ENCODE measurements at places on chromosomes 6 and 20. TPM values are rescaled to one million over a fixed set of nuclear protein-coding genes. Genes with fewer than 3 reads are reported as not detected.

The TAB2 gene
- total RNA-seq, result 35.7 TPM

The SLC16A10 gene
- 2.6 TPM for total RNA-seq

The ZNF391 gene
- total RNA-seq, result 3.7 TPM

The WFDC12 gene
- total RNA-seq, result not detected

DNA sequence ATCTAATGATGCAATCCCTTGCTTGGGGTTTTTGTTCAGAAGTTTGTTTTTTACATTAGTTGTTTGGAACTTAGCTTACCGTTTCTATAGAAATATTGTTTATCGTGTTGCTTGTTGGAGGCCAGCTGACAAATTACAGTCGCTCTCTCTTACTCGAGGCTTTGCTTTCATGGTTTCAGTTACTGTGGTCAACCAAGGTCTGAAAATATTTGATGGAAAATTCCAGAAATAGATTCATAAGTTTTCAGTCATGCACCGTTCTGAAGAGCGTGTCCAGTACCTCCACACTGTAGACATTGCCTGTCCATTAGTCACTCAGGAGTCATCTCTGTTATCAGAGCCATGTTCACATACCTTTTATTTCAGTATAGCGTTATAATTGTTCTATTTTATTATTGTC, 47.9 kb downstream of the DEK start:
- H3K27me3 ChIP-seq, result no peaks in the 10 kb centered on the region
- no peak overlapping the region for H3K27ac ChIP-seq
- H3K4me3 ChIP-seq, result no peak overlapping the region
- peaks cover 14% of the 10 kb centered on the region for H3K36me3 ChIP-seq
- H3K4me1 ChIP-seq, result peaks cover 9% of the 10 kb centered on the region
- DNase-seq, result no peak

GRCh38 chr6:131858765-131859415, 51.1 kb downstream of the ENPP1 start:
- H3K27ac ChIP-seq, result no peak overlapping the region
- H3K4me1 ChIP-seq, result peaks cover 35% of the 10 kb centered on the region
- no peak for DNase-seq
- H3K4me3 ChIP-seq, result no peak overlapping the region

- no peak overlapping the region for H3K4me3 ChIP-seq
- H3K36me3 ChIP-seq, result no peaks in the 10 kb centered on the region
- H3K27ac ChIP-seq, result no peak overlapping the region
- DNase-seq, result peak; percentile 55
These were observed 528.9 kb downstream of the MAFB start for GRCh38 chr20:40160097-40160550.

DNA sequence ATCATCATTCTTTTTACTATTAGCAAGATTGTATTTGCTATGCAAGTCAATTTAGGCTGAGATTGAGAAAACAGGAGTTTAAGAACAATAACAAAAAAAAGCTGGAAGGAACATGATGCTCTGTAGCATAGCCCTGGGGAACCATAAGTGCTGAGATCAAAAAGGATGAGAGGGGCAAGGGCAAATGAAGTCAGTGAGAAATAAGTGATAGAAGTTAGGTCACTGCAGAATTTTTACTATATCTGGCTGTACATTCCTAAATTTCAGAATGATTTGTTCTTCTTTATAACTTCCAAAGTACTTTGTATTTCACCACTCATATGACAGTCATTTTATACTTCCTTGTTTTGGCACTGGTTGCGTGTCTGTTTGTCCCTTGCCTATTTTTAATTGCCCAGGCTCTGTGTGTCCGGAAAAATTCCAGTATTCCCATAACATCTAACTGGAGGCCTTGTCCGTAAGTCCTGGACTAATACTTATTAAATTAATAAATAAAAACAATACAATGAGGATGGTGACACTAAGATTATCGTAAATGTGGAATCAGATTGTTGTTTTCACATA, 444.7 kb downstream of the TENT5A start:
- H3K4me3 ChIP-seq, result no peak overlapping the region
- no peak overlapping the region for H3K27ac ChIP-seq
- H3K27me3 ChIP-seq, result no peaks in the 10 kb centered on the region

- H3K27me3 ChIP-seq, result no peaks in the 10 kb centered on the region
- H3K4me3 ChIP-seq, result peak within 1 kb of the TSS; percentile 77
- peaks cover 2% of the 10 kb centered on the region for H3K4me1 ChIP-seq
- peak within 1 kb of the TSS; percentile 44 for H3K27ac ChIP-seq
These were observed at the start of gene RGS17 for GRCh38 chr6:153131037-153131981. Gene RGS17 (minus strand): TSS chr6:153131282. CDS start chr6:153044018, 87,264 bp downstream.

DNA sequence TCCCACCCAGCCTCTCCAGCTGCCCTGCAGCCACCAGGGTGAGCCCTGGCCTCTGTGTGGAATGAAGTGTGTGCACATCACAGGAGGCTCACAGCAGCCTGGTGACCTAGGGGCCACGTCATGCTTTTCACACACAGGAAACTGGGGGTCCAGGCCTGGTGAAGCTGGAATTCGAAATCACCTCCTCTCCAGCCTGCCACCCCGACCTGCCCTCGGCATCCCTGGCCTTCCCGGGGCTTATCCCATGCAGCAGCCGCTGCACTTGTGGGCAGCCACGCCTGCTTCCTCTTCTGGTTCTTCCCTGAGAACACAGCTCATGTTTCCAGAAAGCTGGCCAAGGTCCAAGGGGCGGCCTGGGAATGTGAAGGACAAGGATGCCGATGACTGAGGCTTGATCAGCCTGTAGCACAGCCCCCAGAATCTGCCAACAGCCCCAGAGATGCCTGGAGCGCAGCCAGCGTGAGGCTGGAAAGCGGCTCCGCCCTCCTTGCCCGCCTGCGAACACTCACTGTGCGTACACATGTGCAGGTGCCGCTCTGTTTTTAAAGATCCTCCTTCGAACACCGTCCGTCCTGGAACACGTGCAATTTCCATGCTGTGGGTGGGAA, 4.2 kb upstream of the NTSR1 start:
- H3K27ac ChIP-seq, result peak overlapping the region; percentile 29
- H3K4me3 ChIP-seq, result peak overlapping the region; percentile 36
- peaks cover 30% of the 10 kb centered on the region for H3K4me1 ChIP-seq
- peaks cover 54% of the 10 kb centered on the region for H3K27me3 ChIP-seq
- peaks cover 17% of the 10 kb centered on the region for H3K36me3 ChIP-seq

DNA sequence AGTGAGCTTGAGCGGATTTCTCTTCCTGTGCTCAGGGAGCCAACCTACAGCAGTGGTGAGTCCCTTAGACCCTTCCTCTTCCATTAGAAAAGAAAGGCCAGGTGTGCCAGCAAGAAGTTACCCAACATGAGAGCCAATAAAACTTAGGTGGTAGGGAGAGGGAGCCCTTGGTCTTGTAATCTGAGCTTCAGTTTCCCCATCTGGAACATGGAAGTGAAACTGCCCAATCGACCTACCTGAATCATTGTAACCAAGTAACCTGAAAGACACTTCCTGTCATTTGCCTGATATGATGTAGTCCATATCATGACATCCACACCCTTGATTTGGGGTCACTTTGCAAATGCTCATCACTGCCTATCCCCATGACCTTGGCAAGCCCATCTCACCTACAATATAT, 66.4 kb downstream of the MDGA1 start:
- no peak overlapping the region for H3K4me3 ChIP-seq
- DNase-seq, result no peak
- H3K27ac ChIP-seq, result no peak overlapping the region
- no peaks in the 10 kb centered on the region for H3K27me3 ChIP-seq

GRCh38 chr6:21722510-21722909, 129.0 kb downstream of the SOX4 start:
- H3K36me3 ChIP-seq, result no peaks in the 10 kb centered on the region
- no peak overlapping the region for H3K4me3 ChIP-seq
- no peak for DNase-seq
- H3K27ac ChIP-seq, result no peak overlapping the region
- H3K27me3 ChIP-seq, result no peaks in the 10 kb centered on the region

DNA sequence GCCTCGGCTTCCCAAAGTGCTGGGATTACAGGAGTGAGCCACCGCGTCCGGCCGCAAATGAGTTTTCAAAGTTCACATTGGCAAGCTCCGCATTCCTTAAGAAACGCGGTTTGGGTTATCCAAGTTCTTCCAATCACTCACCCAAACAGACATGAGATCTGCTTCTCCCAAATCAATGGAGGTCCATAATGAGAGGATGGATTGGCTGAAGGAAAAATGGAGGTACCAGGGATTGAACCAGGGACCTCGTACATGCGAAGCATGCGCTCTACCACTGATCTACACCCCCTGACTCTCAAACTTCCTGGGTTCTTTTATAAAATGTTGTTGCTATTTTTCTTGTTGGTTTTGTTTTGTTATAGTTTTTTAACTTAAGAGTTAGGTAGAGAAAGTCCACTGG, 170.0 kb downstream of the GPX5 start:
- H3K27ac ChIP-seq, result no peak overlapping the region
- no peak overlapping the region for H3K4me3 ChIP-seq
- H3K27me3 ChIP-seq, result peaks cover 80% of the 10 kb centered on the region
- no peaks in the 10 kb centered on the region for H3K4me1 ChIP-seq
- DNase-seq, result no peak
- no peaks in the 10 kb centered on the region for H3K36me3 ChIP-seq

- no peak for DNase-seq
- H3K27me3 ChIP-seq, result no peaks in the 10 kb centered on the region
- H3K4me1 ChIP-seq, result no peaks in the 10 kb centered on the region
- no peak overlapping the region for H3K27ac ChIP-seq
These were observed 83.0 kb downstream of the SNX5 start for GRCh38 chr20:17885544-17885943.
